CMK (cell line): ENCODE measurements at places on chromosomes 6 and 20.

DNA sequence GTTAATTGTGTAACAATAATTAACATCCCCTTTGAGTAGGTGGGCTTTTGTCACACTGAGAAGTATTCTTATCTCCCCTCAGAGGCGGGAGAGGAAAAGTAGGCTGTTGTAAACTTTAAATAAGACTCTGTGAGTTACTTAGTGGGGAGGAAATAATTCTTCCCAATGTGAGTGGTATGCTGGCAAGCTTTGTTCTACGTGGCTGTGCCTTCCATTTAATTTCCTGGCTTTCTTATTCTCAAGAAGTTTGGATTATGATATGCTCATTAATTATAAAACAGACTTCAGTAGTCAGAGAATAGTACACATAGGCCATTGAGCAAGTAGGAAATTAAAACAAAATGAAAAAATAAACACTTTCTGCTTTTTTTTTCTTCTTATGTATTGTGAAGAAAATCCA lies 19.1 kb downstream of the ADGRB3 start:
- DNase-seq: no peak

GRCh38 chr6:143505111-143505510 lies 6.4 kb downstream of the FUCA2 start:
- no peak for DNase-seq

GRCh38 chr20:25361287-25361683 lies 29.4 kb downstream of the ABHD12 start:
- no peak for DNase-seq

DNA sequence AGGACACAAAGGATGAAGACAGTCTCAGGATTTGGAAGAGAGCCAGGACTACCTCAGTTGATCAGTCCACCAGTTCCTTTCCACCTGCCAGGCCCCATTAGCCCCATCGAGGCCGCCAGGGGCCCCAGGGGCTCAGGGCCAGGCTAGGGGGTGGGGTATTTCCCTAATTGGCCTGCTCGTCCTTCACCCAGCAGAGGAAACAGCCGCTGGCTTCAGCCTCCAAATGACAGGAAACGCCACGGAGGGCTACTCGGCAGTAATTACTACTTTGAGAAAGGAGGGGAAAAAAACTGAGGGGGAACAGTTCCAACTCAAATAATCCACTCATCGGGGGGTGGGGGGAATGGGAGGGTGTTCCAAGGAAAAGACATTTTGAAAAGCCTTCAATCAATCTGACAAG lies 42.7 kb downstream of the MAFB start:
- no peak for DNase-seq
